ENCODE measurements at places on chromosomes 3 and 15. TPM values are rescaled to one million over a fixed set of nuclear protein-coding genes. Genes with fewer than 3 reads are reported as not detected.

CDHR4 gene
- total RNA-seq = not detected

DNA sequence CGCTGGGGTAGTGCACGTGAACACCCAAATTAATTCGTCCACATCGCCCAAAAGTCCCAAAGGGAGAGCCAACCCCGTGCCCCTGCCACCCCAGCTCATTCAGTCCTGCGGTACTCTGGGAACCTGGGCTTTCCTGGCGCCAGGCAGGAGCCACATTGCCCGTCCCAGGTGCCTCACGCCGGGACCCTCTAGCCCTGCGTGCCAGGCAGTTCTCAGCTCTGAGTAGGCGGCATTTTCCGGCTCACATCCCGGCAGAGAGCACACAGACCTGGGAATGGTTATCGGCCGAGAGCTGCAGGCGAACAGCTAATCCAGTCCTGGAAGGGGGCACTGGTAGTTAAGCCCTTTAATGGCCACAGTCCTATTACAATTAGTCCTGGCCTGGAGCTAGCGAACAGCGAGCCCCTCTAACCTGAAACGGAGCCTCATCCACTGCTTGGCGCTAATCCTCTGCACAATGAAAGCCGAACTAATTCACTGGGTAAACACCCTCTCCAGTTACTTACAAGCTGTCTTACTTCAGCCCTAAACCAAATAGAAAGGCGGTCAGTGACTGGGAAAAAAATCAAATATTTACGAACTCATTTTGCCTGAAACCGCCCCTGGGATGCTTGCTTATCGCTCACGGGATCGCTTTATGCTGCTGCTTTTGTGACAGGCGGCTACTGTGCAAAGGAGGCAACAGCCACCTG is 254.6 kb upstream of the SOX14 start:
- DNase-seq = no peak
- H3K36me3 ChIP-seq = no peaks in the 10 kb centered on the region
- H3K4me1 ChIP-seq = no peaks in the 10 kb centered on the region
- no peaks in the 10 kb centered on the region for H3K27me3 ChIP-seq
- H3K4me3 ChIP-seq = no peak overlapping the region
- no peak overlapping the region for H3K27ac ChIP-seq

GRCh38 chr3:110381992-110382391 is 689.6 kb upstream of the NECTIN3 start:
- H3K27ac ChIP-seq = no peak overlapping the region
- no peak for DNase-seq
- H3K27me3 ChIP-seq = no peaks in the 10 kb centered on the region
- no peaks in the 10 kb centered on the region for H3K36me3 ChIP-seq
- H3K4me3 ChIP-seq = no peak overlapping the region

DNA sequence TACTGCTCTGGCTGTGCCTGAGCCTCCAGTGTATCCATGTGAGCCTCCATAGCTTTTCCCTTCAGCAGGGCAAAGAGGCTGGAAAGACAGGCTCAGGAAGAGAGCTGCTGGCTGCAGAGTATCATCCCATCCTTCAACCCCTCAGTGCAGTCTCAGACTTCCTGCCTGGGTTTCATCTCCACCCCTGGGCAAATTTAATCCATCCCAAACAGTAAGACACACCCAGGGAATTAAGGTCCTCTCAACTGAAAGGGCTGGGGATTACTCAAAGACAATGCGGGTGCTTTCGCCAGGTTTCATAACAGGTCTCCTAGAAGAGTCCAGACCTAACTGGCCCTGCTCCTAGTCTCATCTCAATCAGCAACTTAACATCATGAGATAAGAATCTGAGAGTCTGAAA is 15.5 kb downstream of the SLCO2A1 start:
- no peaks in the 10 kb centered on the region for H3K27me3 ChIP-seq
- DNase-seq = no peak
- H3K4me3 ChIP-seq = no peak overlapping the region

GRCh38 chr15:92492551-92493115 is 99.0 kb downstream of the ST8SIA2 start:
- H3K36me3 ChIP-seq = no peaks in the 10 kb centered on the region
- DNase-seq = no peak
- no peak overlapping the region for H3K27ac ChIP-seq
- H3K4me1 ChIP-seq = no peaks in the 10 kb centered on the region

- peaks cover 36% of the 10 kb centered on the region for H3K4me1 ChIP-seq
- DNase-seq = peak; percentile 50
- H3K27me3 ChIP-seq = no peaks in the 10 kb centered on the region
- no peak overlapping the region for H3K4me3 ChIP-seq
Observed at GRCh38 chr15:67146875-67147381, 81.5 kb downstream of the SMAD3 start.

- H3K27ac ChIP-seq = no peak overlapping the region
- no peaks in the 10 kb centered on the region for H3K27me3 ChIP-seq
- H3K4me1 ChIP-seq = no peaks in the 10 kb centered on the region
- no peak for DNase-seq
Observed at GRCh38 chr3:138412821-138413551, 21.4 kb upstream of the ESYT3 start.

GRCh38 chr3:152656972-152657355 is 178.0 kb upstream of the P2RY1 start:
- H3K4me1 ChIP-seq = no peaks in the 10 kb centered on the region
- no peaks in the 10 kb centered on the region for H3K27me3 ChIP-seq
- no peak overlapping the region for H3K27ac ChIP-seq
- H3K4me3 ChIP-seq = no peak overlapping the region
- H3K36me3 ChIP-seq = no peaks in the 10 kb centered on the region

Data from thymus (tissue), 14 donors.